ENCODE measurements at places on chromosomes 5 and 9.

- DNase-seq = no peak
Measured at GRCh38 chr5:15587916-15588315, 87.9 kb downstream of the FBXL7 start.

DNA sequence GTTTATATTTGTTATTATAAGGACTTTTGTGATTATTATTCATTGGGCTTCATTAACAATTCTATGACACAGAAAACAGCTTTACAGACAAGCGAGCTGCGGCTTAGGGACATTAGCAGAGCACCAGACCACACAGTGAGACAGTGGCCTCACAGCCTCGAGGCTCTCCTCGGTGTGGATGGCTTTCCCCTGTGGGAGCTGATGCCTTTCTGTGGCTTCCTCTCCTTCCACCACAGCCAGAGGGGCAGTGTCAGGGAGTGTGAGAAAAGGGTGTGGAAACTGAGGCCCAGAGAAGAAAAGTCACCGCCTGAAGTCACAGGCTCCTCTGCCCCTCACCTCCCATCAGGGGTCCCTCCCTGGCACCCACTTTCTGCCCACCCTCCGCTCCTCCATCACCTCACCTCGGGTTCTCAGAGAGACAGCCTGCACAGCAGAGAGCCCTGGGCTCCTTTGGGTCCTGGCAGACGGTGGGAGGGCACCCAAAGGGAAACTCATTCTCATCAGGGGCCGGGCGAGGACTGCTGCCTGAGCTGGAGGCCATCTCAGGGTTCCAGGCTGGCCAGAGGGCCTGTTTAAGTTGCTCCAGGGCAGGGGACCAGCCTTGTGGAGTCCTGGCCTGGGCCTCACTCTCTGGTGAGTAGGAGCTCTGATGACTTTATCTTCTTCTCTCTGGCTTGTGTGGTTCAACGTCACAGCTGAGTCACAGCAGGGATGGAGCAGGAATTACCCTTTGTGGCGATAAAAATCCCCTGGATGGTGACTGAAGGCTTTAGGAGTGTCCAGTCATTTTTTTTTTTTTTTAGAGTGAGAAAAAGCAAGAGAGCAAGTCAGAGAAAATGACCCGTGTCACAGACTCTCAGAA, 830 bp downstream of the TRAF1 start:
- peak; percentile 67 for DNase-seq

DNA sequence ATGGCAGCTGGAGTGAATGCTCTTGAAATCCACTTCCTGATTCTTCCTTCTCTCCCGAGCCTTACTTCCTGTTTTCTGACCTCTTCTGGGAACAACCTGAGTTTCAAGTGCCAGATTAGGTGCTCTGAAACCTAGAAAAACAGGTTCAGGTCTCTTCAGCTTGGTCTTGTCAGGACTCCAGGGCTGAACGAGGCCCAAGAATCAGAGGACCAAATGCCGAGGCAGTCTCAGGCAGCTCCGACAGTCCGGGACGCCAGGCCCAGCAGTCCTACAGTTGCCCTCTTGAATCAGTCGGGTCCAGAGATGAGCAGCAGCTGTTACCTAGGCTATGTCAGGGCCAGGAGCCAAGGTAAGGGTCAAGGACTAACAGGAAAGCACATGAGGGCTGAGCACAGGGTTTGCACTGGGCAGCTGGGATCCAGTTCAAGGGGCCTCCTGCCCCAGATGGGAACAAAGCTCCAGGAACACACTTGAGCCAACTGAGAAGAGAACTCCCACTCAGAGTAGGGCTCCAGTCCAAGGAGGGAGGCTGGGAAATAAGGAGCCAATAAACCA, 38.3 kb upstream of the ADRA1B start:
- DNase-seq = no peak

DNA sequence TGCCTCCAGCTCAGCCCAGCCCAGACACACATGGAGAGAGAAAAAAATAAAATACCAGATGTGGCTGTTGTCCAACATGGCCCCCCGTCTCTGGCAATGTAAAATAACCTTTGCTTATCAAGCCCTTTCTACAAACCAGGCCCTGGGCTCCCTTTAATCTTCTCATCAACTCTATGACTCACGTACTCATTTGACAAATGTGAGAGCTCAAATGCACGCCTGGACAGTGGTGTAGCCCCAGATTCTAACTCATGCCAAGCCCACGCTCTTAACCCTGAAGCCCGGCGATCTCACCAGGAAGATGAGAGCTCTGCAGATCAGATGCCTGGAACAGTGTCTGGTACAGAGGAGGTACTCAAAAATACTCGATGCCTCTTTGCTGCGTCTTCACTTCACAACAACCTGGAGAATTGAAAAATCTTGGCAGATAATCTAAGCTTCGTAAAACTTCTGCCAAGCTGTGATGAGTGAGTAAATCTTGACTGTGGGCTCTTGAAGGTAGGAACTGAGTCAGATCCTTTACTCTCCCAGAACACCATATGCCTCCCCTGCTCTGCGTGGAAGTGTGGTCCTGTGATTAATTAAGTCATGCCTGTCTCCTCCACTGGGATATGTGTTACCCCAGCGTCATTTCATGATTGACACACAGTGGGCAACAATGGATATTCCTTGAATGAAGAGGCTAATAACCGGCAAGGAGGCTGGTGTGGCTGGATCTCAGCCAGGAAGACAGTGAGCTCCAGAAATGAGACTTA, 102.0 kb upstream of the FSTL4 start:
- no peak for DNase-seq

- no peak for DNase-seq
Measured at GRCh38 chr5:53614376-53614885, 54.0 kb downstream of the NDUFS4 start.

- no peak for DNase-seq
Measured at GRCh38 chr5:75681125-75681830, 36.0 kb downstream of the POC5 start.

DNA sequence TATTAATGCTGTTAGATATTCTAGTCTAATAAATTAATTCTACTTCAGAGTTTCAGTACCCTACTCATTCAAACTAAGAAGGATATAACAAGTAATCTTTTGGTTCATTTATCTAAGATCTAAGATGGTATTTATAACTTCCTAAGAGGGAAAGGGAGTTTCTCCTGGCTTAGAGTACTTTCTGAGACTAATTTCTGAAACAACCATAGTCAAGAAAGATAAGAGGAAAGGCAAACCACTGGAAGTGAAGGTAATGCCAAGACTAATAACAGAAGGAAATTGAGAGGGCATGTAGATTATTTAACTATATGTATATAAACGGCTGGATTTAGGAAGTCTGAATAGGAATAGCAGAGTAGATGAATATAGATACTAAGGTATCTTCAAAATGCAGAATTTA, 112.4 kb upstream of the ACOT12 start:
- DNase-seq = no peak

DNA sequence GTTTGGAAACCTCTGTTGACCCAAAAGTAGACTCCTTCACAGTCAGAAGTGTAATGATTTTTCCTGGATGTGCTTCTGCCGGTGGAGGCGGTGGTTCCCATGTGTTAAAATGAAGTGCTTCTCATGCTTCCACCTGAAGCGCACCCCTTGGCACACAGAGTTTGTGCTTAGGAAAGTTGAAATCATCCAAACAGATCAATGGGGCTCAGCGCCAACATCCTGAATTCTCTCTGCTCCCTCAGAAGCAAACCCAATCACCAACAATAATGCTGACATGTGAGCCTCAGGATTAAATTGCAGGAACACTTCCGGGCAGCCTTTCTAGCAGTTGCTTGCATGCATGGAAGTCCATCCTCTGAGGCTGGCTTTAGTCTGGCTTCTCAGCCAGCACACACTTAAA, 71.0 kb downstream of the MED10 start:
- no peak for DNase-seq
